ENCODE measurements at places on chromosomes 12 and 14. TPM values are rescaled to one million over a fixed set of nuclear protein-coding genes. Genes with fewer than 3 reads are reported as not detected.

GLI1 gene
- total RNA-seq, result 0.91 TPM

ANO6 gene
- total RNA-seq, result 75.5 TPM

AQP2 gene
- not detected for total RNA-seq

SLC6A15 gene
- not detected for total RNA-seq

POTEG gene
- total RNA-seq, result not detected

LTB4R gene
- 11.1 TPM for total RNA-seq

LRRC9 gene
- total RNA-seq, result not detected

FOXG1 gene
- total RNA-seq, result not detected

PRPH gene
- not detected for total RNA-seq

LAG3 gene
- total RNA-seq, result 2.6 TPM

PGF gene
- total RNA-seq, result 0.89 TPM

DPF3 gene
- total RNA-seq, result 0.30 TPM

MGAT4C gene
- total RNA-seq, result 0.34 TPM

DNAJC22 gene
- 0.15 TPM for total RNA-seq

MARCHF9 gene
- total RNA-seq, result 20.1 TPM

SDR39U1 gene
- total RNA-seq, result 54.6 TPM

SLC24A4 gene
- total RNA-seq, result 5.7 TPM

ETFBKMT gene
- 5.0 TPM for total RNA-seq

SDR9C7 gene
- total RNA-seq, result not detected

OR6C2 gene
- total RNA-seq, result not detected

KRT8 gene
- 412 TPM for total RNA-seq

TAS2R43 gene
- 0.52 TPM for total RNA-seq

STON2 gene
- total RNA-seq, result 22.3 TPM

LRRC10 gene
- total RNA-seq, result not detected

NPAS3 gene
- total RNA-seq, result 0.69 TPM

TSPAN9 gene
- 59.5 TPM for total RNA-seq

SALL2 gene
- total RNA-seq, result 9.1 TPM

CLMN gene
- 15.7 TPM for total RNA-seq

SOAT2 gene
- total RNA-seq, result 3.1 TPM

KCNMB4 gene
- total RNA-seq, result 6.9 TPM

MMP17 gene
- 5.5 TPM for total RNA-seq

GATC gene
- 15.7 TPM for total RNA-seq

SAMD4A gene
- total RNA-seq, result 28.1 TPM

CELA1 gene
- not detected for total RNA-seq

CCDC198 gene
- total RNA-seq, result not detected

ASCL1 gene
- 0.15 TPM for total RNA-seq

OR4E2 gene
- not detected for total RNA-seq

AQP5 gene
- total RNA-seq, result 22.1 TPM

IRAK3 gene
- total RNA-seq, result 45.2 TPM

PRH2 gene
- total RNA-seq, result not detected

DENND5B gene
- 4.1 TPM for total RNA-seq

DGLUCY gene
- total RNA-seq, result 88.1 TPM

NRL gene
- 2.6 TPM for total RNA-seq

RNASE2 gene
- total RNA-seq, result 6.8 TPM

Measured in upper lobe of left lung (tissue), 6 donors.